ENCODE measurements at places on chromosomes 2 and 18. TPM values are rescaled to one million over a fixed set of nuclear protein-coding genes. Genes with fewer than 3 reads are reported as not detected.

DNA sequence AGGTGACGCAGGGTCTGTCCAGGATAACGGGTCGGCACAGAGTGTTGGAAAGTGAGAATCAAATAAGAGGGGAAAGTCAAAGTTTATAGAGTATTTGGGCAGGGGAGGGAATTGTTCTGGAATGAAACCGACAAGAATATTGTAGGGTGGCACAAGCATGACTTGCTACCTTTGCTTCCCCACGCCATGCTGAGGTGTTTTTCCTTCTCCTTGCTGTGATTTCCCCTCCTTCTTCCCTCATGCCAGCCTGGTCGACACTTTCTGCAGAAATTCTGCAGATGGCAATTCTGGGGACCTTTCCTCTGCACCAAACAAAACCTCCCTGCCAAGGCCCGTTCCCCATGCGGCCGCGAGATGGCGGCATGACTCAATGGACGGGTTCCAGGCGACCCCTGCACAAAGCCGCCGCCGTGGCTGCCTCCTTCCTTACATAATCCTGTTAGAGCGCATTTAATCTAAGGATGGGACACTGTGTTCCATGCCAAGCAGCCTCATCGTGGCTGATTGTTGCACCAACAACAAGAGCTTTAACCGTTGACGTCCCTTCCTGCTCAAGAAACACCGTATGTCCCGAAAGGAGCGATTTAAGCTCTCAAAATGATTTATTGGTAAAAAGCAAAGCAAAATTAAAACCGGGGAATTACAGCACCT lies at the start of gene MRO:
TSS of gene MRO (minus strand) at position 289 of the 651 bp plus-strand sequence. CDS start 10,616 bp downstream, outside the sequence.
- DNase-seq: peak; percentile 69

DNA sequence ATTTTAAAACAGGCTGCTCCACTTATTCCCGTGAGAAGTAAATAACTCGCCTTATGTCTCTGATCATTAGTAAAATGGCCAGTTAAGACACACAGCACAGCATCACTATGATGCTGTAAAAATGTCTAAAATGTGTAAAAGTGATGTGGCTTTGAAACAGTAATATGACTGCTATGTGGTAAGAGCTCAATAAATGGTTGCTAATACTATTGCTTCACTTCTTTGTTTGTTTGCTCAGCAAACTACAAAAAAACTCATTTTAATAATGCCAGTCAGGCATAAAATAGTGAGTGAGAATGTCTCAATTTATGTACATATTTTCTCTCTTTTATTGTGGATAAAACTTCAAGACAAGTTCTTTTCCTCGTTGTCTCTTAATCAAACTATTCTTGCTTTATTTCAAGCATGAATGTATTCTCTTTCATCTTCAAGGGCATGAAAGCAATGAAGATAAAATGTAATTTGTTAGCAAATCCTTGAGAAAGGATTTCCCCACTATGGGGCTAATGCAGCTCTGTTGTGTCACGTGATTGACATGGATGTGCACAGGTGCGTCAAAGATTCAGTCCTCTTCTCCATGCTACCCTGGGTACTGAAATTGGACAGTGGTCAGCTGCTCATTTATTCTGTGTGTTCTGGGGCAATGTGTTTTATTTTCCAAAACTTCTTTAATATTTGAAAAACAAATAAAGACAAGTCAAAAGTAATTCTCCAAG lies 387.2 kb downstream of the TRIB2 start:
- no peak for DNase-seq

GRCh38 chr2:44389895-44390294 lies 28.1 kb downstream of the CAMKMT start:
- no peak for DNase-seq

- no peak for DNase-seq
Measured at GRCh38 chr2:216740557-216741222, 45.3 kb upstream of the IGFBP5 start.

- DNase-seq: peak; percentile 43
Measured at GRCh38 chr2:18976168-18976961, 382.1 kb downstream of the OSR1 start.

DNA sequence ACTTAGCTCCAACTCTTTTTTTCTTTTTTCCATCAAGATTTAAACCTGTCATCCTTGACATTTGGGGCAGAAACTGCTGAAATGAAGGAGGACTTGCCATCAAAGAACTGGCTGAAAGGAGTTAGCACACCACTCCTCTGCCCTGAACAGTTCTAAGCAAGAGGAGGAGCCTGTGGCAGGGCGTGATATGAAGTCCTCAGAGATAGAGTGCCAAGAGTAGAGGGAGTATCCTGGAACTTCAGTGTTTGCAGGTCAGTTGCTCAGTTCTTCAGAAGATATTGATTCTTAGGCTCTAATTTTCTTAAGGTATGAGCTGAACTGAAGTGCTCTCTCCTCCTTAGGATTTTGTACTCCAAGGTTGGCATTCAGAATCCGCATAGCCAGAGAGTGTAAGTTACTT lies 15.2 kb downstream of the NABP1 start:
- no peak for DNase-seq

DNA sequence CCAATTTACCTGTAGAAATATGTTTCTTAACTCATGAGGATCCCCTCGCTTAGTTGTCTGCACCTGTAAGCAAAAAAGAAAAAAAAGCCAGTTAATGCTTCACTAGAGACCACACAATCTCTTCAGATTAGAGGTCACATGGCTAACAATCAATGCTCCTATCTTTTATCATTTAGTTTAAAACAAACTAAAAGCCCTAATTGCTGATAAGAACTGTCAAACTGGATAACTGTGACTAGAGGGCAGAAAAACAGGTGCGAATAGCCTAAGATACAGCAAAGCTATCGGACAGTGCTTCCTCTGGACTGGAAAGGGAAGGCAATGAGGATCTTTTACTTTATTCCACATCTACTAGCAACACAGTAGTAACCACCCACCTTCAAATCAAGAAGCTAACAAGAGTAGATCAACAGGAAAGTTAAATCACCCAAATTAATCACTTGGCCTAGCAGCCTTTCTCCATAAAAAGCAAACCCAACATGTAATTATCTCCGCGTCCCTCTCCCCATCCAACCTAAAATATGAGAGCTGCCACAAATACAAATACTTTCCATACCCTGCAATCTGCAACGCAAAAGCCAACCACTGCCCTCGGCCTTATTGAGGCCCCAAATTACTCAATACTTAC lies 734 bp downstream of the SLC25A12 start:
- no peak for DNase-seq

DNA sequence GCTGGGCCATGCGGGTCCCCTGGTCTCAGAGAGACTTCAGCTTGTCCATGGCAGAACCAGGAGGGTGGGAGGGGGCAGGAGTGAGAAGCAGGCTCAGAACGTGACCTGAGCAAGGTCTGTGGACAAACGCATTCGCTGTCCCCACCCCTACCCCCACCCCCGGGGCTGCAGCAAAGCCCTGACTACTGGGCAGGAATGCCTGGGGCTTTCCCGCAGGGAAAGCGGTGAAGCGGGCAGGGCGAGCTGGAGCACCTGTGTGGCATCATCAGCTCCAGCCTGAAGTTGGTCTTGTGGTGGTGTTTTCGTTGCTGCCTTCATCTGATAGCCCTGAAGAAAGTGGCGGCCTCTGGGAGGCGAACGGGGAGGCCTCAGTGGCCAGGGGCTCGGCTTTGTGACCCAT lies 26.1 kb upstream of the ALKAL2 start:
- no peak for DNase-seq

- DNase-seq: no peak
Measured at GRCh38 chr2:26477126-26477910, 606 bp downstream of the OTOF start.

DNA sequence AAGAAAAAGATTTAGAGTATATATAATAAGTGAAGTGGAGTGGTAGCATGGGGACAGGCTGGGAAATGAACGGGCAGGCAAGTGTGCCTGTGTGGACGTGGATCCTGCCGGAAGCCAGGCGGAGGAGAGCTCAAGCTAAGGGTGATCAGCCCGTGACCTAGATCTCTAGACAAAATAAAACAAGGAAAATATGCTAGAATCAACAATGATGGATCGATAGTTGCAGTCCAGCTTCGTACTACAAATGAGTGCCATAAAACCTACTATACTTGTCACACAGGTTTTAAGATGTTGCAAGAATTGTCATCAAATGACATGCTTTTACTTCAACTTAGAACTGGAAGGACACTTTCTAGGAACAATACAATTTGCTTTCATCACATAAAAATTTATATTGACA lies 8.5 kb downstream of the EIF2AK2 start:
- no peak for DNase-seq

- DNase-seq: no peak
Measured at GRCh38 chr2:84283506-84283905, 175.6 kb downstream of the SUCLG1 start.

- DNase-seq: no peak
Measured at GRCh38 chr2:209424781-209425470, 1.1 kb downstream of the MAP2 start.

GRCh38 chr2:101528501-101528900 lies 53.6 kb upstream of the RFX8 start:
- DNase-seq: no peak

- DNase-seq: no peak
Measured at GRCh38 chr2:108535357-108535631, 1.0 kb downstream of the LIMS1 start.

Gene IL1RL1
- polyA plus RNA-seq: 0.40 TPM

Gene ANKRD23
- polyA plus RNA-seq: 5.7 TPM

Gene PELI1
- polyA plus RNA-seq: 32.1 TPM

Gene UGT1A3
- polyA plus RNA-seq: not detected

Gene MATN3
- 3.0 TPM for polyA plus RNA-seq

Gene LRP2
- 157 TPM for polyA plus RNA-seq

Gene RAB27B
- polyA plus RNA-seq: 4.3 TPM

Data from left renal cortex interstitium (tissue), 4 donors.